H9 (cell line): ENCODE measurements at places on chromosomes 12 and 14. TPM values are rescaled to one million over a fixed set of nuclear protein-coding genes. Genes with fewer than 3 reads are reported as not detected.

DNA sequence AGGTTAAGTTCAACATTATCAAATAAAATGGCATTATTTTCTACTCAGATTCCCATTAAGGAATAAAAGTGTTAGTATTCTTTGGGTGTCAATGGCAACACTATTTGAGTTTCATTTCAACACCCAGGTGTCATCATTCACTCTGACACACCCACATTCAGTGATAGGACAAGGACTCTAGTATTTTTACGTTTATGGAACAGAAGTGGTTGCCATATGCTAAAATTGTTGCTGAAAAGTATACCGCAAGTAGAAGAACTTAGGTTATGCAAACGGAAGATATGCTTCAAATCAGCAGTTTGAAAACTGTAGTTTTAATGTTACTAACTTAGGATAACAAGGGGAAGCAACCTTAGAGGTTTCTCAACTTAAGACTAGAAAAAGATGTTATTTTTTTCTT lies 20.0 kb upstream of the SGPP1 start:
- no peaks in the 10 kb centered on the region for H3K4me1 ChIP-seq
- no peak overlapping the region for H3K27ac ChIP-seq
- no peak for DNase-seq
- no peaks in the 10 kb centered on the region for H3K36me3 ChIP-seq

Gene ANO6
- total RNA-seq: 24.3 TPM in 2 replicates

Gene CRACR2A
- 2.0 and 2.1 TPM in 2 replicates for total RNA-seq

Gene KRT85
- not detected in 2 replicates for total RNA-seq

DNA sequence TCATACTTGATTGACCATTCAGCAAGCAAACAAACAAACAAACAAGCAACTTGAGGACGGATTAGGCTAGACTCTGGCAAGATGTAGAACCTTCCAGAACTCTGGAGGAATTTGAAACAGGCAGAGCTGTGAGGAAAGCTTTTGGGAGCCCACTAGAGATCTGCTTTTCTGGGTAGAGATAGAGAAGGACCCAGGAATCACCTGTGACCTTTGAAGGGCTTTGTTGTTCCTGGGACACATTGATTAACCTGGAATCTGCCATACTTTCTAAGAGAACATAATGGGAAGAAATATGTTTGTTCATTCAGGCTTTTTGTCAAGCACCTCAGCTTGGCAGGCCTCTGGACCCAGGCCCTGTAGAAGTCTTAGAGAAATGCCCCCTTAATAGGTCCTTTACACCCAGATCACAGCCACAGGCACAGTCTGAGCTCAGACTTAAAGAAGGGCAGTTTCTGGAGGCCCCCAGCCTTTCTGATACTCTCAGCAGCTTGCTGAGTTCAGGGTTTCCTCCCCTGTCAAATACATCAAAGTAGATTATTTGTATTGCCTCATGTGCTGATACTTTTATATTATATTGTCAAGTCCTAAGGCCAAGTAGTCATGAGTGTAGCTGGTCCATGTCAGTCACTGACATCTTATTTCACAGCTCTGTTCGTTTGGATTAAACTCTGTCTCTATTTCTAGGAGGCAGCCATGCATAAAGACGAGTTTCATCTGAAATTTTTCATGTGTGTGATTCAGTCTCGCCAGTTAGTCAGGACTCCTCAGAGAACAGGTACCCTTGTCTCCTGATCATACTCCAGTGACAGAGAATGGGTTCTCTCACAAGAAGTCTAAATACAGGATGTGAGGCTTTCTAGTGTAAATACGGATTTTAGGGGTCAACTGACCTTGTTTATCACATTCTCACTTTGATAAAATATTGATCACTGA lies 1.1 kb upstream of the SENP1 start:
- no peak for DNase-seq
- H3K27ac ChIP-seq: peak overlapping the region; percentile 99
- peaks cover 7% of the 10 kb centered on the region for H3K4me1 ChIP-seq
- H3K4me3 ChIP-seq: peak overlapping the region; percentile 84

GRCh38 chr14:31505411-31505810 lies 17.6 kb upstream of the GPR33 start:
- H3K27me3 ChIP-seq: peaks cover 3% of the 10 kb centered on the region; the same call in 1 of the 2 replicates
- DNase-seq: no peak
- H3K36me3 ChIP-seq: no peaks in the 10 kb centered on the region
- no peak overlapping the region for H3K27ac ChIP-seq
- no peak overlapping the region for H3K4me3 ChIP-seq
- H3K4me1 ChIP-seq: no peaks in the 10 kb centered on the region

DNA sequence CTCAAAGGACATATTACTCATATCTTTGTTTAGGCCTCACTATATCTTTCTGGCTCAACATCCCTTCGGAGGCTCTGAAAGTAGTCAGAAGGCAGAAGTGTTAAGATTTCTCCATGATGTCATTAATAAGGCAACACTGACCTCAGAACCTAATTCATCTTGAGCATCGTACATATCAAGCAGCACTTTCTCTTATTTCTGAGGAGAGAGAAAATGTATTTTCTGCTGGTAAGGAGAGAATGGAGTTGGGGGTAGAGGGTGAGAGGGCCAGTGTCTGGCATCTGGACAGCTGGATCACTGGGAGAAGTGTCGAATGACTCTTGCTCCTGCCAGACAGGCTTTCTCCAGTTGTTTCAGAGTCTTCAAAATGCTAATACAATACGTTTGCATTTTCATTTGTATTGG lies 213.2 kb upstream of the PRICKLE1 start:
- H3K4me1 ChIP-seq: peaks cover 11% of the 10 kb centered on the region
- no peak overlapping the region for H3K4me3 ChIP-seq
- no peak overlapping the region for H3K27ac ChIP-seq
- no peak for DNase-seq

- no peak for DNase-seq
- H3K4me3 ChIP-seq: no peak overlapping the region
- no peaks in the 10 kb centered on the region for H3K36me3 ChIP-seq
- H3K27ac ChIP-seq: no peak overlapping the region
- no peaks in the 10 kb centered on the region for H3K27me3 ChIP-seq
- 0 out of 2 replicates have a peak, but pooled peaks cover 2% of the 10 kb centered on the region for H3K4me1 ChIP-seq
Observed at GRCh38 chr14:41299924-41300323, 306.8 kb upstream of the LRFN5 start.

- H3K4me3 ChIP-seq: no peak overlapping the region
- no peak overlapping the region for H3K27ac ChIP-seq
- H3K4me1 ChIP-seq: peaks cover 6% of the 10 kb centered on the region; the same call in 1 of the 2 replicates
- no peaks in the 10 kb centered on the region for H3K36me3 ChIP-seq
- H3K27me3 ChIP-seq: no peaks in the 10 kb centered on the region
Observed at GRCh38 chr12:104748790-104749189, 209.3 kb downstream of the SLC41A2 start.

Gene ERG28
- 29.1 and 29.4 TPM in 2 replicates for total RNA-seq

Gene SLC7A7
- 2.5 and 3.1 TPM in 2 replicates for total RNA-seq

Gene MMP19
- 1.7 and 2.4 TPM in 2 replicates for total RNA-seq

Gene CLEC14A
- not detected in 2 replicates for total RNA-seq

Gene CATSPERB
- total RNA-seq: 0.48 and 0.68 TPM in 2 replicates

Gene TEX52
- 0.20 TPM in 2 replicates for total RNA-seq

Gene DHRS2
- total RNA-seq: 0.66 and 0.77 TPM in 2 replicates

- no peaks in the 10 kb centered on the region for H3K36me3 ChIP-seq
- peaks cover 11% of the 10 kb centered on the region; the same call in 1 of the 2 replicates for H3K27me3 ChIP-seq
- H3K4me3 ChIP-seq: peak overlapping the region; percentile 75; the same call in 2 of the 3 replicates
- no peak for DNase-seq
- H3K4me1 ChIP-seq: no peaks in the 10 kb centered on the region; the same call in 1 of the 2 replicates
- no peak overlapping the region for H3K27ac ChIP-seq
Observed at GRCh38 chr12:26227361-26227745, 32.0 kb downstream of the SSPN start.

DNA sequence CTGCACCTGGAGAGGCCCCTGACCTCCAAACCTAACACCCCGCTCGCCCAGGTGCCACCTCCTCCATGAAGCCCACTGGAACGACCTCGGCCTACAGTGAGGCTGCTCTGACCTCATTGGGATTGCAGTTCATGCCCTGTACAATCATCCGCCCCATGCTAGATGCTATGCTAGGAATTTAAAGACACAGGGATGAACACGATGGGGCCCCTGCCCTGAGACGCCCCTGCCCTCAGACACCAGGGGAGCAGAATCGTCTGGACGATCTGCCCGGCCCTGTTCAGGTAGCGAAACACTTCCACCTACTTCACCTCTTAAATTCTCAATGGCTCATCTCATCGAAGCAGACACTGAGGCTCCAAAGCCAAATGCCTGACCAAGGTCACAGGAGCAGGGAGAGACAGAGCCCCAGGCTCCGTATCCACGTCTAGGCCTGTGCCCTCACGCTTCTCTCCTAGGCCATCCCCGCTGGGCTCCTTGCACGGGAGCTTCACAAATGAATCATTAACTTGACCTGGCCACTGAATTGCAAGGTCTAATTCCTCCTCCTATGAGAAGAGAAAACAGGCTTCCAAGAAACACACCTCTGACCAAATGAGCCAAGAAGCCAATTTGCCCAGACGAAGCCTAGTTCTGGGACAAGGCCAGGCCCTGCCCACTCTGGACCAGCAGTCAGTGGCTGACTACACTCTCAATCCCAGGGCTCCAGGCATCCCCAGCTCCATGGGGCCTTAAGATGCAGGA lies 35.2 kb downstream of the SCARB1 start:
- H3K4me3 ChIP-seq: no peak overlapping the region
- no peak overlapping the region for H3K27ac ChIP-seq
- peaks cover 14% of the 10 kb centered on the region; the same call in 1 of the 2 replicates for H3K36me3 ChIP-seq
- DNase-seq: no peak

DNA sequence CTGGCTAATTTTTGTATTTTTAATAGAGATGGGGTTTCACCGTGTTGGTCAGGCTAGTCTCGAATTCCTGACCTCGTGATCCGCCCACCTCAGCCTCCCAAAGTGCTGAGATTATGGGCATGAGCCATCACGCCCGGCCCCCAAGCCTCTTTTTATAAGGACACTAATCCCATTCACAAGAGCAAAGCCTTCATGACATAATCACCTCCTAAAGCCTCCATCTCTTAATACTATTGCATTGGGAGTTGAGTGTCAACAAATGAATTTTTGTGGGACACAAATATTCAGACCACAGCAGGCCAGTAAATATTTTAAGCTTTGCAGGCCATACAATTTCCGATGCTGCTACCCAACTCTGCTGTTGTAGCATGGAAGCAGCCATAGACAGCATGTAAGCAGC lies 10.9 kb downstream of the RNF212B start:
- H3K27me3 ChIP-seq: no peaks in the 10 kb centered on the region
- DNase-seq: no peak
- no peak overlapping the region for H3K4me3 ChIP-seq

GRCh38 chr14:102528431-102529170 lies 19.0 kb upstream of the ANKRD9 start:
- no peak overlapping the region for H3K4me3 ChIP-seq
- no peak for DNase-seq
- no peak overlapping the region for H3K27ac ChIP-seq

Gene NTS
- 5.1 and 5.7 TPM in 2 replicates for total RNA-seq

Gene BCL2L2
- total RNA-seq: 8.4 and 8.8 TPM in 2 replicates

- no peaks in the 10 kb centered on the region for H3K27me3 ChIP-seq
- no peak overlapping the region for H3K4me3 ChIP-seq
- H3K36me3 ChIP-seq: no peaks in the 10 kb centered on the region
Observed at GRCh38 chr12:116528065-116528464, 31.1 kb upstream of the MAP1LC3B2 start.

DNA sequence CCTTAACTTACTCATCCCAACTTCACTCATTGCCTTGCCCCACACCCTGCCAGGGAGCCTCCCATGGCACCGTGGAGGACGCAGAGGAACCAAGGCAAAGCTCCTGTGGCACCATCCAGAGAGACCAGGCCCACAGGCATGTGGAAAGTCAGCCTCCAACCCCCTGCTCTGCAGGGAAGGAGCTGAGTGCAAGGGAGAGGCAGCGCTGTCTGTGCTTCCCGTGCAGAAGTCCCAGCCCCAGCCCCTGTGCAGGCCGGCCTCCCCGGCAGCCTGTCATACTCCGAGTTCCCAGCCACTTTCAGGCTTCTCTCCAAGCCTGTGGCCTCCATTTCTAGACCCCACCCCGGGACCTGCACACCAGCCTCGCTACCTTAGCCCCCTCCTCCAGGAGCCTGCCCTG lies 106.4 kb downstream of the SINHCAF start:
- no peak overlapping the region for H3K4me3 ChIP-seq
- H3K27me3 ChIP-seq: no peaks in the 10 kb centered on the region
- no peaks in the 10 kb centered on the region; the same call in 1 of the 2 replicates for H3K4me1 ChIP-seq
- no peak for DNase-seq
- no peak overlapping the region for H3K27ac ChIP-seq

- H3K4me3 ChIP-seq: no peak overlapping the region
- peaks cover 4% of the 10 kb centered on the region; the same call in 1 of the 2 replicates for H3K4me1 ChIP-seq
- no peaks in the 10 kb centered on the region for H3K27me3 ChIP-seq
- DNase-seq: peak; percentile 28
- H3K36me3 ChIP-seq: peaks cover 26% of the 10 kb centered on the region
Observed at GRCh38 chr12:1948883-1949282, 30.4 kb upstream of the CACNA2D4 start.

DNA sequence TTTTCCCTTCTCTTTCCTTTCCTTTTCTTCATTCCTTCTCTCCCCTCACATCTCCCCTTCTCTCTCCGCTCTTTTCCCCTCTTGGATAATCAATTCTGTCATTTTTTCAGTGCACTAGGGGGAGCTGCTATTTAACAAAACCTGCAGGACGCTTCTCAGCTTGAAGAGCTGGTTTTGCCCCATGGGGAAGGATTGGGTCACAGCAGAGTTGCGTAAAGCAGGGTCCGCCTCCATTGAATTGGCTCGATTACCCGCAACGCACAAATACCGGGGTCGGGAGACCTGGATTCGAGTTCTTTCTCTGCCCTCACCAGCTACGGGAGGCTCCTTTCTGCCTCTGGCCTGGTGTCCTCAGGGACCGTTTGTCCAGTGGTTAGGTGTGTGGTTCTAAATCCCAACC lies 42.1 kb upstream of the CHGA start:
- no peak overlapping the region for H3K4me3 ChIP-seq
- H3K27ac ChIP-seq: no peak overlapping the region
- H3K27me3 ChIP-seq: no peaks in the 10 kb centered on the region
- peaks cover 7% of the 10 kb centered on the region; the same call in 1 of the 2 replicates for H3K4me1 ChIP-seq
- H3K36me3 ChIP-seq: no peaks in the 10 kb centered on the region

Gene WNT1
- total RNA-seq: not detected in 2 replicates

DNA sequence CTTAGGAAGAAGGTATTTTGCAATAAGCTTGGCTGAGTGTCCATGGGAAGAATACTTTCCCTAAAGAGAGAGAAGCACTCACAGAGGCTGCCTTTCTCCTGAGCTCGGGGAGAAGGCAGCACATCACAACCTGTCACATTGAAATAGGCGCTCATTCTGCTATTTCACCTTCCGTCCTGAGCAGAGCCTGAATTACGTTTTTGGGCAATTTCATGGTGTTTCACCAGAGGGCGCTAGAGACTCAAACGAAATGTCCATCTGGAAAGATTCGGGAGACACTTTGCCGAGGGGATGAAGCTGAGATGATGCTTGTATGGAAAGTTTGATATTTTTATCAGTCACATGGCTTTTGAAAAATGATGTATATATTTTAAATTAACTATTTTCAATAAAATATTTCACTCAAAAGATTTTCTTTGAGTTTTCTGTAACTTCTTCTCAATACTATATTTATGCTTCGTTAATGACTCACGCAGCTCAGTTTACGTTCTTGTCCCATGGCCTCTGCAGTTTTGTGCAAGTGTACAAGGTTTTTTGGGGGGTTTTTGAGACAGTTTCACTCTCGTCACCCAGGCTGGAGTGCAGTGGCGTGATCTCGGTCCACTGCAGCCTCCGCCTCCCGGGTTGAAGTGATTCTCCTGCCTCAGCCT lies 17.4 kb upstream of the B4GALNT3 start:
- no peak overlapping the region for H3K4me3 ChIP-seq
- H3K27ac ChIP-seq: no peak overlapping the region
- H3K27me3 ChIP-seq: no peaks in the 10 kb centered on the region
